ENCODE measurements at places on chromosomes 3 and 15. TPM values are rescaled to one million over a fixed set of nuclear protein-coding genes. Genes with fewer than 3 reads are reported as not detected.

DNA sequence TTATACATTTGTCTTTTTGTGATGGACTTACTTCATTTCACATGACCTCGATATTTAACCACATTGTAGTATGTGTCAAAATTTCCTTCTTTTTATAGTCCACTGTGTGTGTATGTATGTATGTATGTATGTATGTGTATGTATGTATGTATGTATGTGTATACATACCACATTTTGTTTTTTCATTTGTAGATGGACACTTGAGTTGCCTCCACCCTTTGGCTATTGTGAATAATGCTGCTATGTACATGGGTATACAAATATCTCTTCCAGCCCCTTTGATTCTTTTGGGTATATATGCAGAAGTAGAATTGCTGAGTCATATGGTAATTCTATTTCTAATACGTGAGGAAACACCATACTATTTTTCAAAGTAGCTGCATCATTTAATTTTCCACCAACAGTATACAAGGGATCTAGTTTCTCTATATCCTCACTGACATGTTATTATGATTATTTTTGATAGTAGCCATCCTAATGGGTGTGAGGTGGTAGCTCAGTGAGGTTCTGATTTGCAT lies 228.2 kb downstream of the OPA1 start:
- DNase-seq: no peak

DNA sequence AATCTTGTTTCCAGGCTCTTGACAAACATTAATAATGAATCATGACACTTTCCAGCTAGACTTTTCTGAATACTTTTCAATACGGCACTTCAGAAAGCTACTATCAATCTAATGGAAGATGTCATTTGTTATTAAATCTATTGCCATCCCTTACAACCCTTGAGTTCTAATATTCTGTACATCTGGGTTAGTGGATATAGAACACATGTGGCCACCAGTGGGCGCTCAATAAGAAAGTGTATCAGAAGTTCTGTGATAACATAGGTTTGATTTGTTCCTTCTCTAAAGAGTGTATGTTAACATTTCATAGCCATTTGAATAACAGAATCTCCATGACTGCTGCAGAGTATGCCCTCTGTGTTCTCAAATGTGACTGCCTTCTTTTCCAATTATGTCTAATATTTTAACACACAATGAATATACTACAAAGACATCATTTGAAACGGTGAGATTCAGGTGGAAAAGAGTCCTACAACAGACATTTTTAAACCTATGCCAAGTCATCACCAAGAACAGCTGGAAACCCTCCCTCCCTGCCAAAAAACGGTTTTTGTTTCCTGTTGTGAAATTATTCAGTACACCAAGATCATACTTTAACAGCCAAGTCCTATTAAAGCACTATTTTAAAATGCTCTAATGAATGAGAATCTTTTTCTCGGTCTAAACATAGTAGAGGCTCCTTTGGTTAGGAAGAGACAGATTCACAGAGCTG lies 22.2 kb downstream of the ALDH1A2 start:
- no peak for DNase-seq

DNA sequence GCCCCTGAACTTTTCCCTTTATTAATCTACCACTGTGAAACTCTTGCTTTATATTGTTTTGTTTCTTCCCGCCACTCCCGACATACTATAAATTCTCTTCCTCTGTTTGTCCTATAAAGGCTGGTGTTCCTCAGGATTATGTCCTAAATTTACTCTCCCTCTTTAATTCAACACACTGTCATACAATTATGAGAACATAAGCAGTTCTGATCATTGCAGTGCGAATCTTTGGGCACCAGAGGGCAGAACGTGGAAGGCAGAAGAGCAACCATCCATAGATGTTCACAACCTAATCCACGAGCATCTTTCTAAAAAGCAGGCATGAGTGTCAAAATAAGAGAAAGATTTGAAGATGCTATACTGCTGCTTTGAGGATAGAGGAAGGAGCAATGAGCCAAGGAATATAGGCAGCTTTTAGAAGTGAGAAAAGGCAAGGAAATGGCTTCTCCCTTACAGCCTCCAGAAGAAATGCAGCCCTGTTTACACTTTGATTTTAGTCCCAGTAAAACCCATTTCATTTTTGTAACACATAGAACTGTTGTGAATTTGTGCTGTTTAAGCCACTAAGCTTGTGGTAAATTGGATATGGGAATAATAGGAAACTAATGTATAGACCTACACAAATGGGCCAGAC lies 179.4 kb downstream of the GBE1 start:
- DNase-seq: peak; percentile 1

LOXL1 gene
- polyA plus RNA-seq: 68.0 TPM
